ENCODE measurements at places on chromosomes 7 and 10.

- no peak for DNase-seq
Measured at GRCh38 chr7:96090756-96091155, 231.1 kb downstream of the SLC25A13 start.

DNA sequence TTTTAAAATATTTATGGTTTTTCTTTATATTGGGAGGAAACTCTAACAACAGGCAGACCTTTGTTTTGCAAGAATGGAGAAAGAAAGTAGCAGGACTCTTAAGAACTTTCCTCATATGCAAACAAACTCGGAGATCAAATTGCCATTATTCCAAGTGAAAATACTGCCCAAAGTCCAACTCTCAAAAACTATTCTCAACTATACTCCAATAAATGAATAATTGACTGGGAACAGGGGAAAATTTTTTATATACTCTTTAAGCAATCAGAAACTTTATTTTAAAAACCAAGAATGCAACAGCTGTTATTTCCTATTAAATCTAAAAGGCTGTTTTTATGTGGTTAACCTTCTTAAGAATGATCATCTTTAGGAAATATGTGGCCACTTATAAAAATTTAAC is 101.9 kb downstream of the COL28A1 start:
- DNase-seq, result no peak

- no peak for DNase-seq
Measured at GRCh38 chr10:34589275-34589674, 225.8 kb downstream of the PARD3 start.

DNA sequence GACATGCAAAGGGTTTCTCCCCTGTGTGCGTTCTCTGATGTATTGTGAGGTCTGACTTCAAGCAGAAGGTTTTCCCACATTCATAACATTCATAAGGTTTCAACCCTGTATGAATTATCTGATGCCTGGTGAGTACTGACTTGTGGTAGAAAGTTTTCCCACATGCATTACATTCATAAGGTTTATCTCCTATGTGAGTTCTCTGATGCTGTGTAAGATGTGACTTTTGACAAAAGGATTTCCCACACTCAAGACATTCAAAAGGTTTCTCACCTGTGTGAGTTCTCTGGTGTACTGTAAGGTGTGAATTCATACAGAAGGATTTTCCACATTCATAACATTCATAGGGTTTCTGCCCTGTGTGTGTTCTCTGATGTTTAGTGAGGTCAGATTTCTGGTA is 45.1 kb downstream of the ZNF33B start:
- DNase-seq, result no peak

- DNase-seq, result no peak
Measured at GRCh38 chr10:44379907-44380306, 5.0 kb downstream of the CXCL12 start.

GRCh38 chr7:154750353-154750801 is 252.5 kb downstream of the PAXIP1 start:
- DNase-seq, result no peak

All from germinal center (tissue), 1 donor.